ENCODE measurements at places on chromosomes 4 and X.

GRCh38 chrX:19846995-19847790 is 40.2 kb downstream of the SH3KBP1 start:
- DNase-seq, result no peak

DNA sequence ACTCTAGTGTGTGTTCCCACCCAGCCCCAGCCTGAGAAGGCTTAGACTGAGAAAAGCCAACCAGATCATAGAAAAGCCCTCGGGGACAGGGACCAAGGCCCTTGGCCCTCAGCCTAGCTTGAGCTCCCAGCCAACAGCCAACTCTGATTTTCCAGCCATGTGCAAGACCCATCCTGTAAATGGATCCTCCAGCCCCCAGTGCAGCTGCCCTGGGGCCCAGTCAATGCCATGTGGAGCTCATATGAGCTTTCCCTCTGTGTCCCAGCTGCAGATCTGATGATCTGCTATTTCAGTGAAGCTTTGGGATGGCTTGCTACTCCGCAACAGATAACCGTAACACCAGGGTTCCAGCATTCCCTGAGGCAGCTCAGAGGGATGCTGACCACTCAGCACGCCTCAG is 40.5 kb upstream of the CDKN2AIP start:
- DNase-seq, result no peak

- no peak for DNase-seq
These were observed 315.4 kb downstream of the PPP3CA start for GRCh38 chr4:101031971-101032370.

- no peak for DNase-seq
These were observed 38.7 kb downstream of the CCSER1 start for GRCh38 chr4:90165883-90166282.

DNA sequence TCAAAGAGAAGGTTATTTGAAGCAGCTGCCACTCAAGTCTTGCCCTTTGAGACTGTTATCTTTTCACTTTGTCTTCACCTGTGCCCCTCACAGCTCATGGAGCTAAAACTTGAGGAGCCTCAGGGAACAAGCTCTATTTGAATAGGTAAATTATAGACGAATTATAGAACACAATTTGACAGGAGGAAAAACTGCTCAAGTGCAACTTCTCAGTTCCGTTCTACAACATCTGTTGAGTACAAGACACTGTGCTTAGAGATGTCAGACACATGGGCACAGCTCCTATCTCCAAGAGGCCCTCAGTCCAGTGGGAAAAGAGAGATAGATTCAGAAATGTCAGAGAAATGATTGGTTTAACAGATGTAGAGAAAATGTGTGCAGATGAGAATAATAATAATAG is 5.1 kb downstream of the PPP1R2C start:
- DNase-seq, result no peak

GRCh38 chr4:4912155-4912554 is 52.7 kb downstream of the MSX1 start:
- no peak for DNase-seq

DNA sequence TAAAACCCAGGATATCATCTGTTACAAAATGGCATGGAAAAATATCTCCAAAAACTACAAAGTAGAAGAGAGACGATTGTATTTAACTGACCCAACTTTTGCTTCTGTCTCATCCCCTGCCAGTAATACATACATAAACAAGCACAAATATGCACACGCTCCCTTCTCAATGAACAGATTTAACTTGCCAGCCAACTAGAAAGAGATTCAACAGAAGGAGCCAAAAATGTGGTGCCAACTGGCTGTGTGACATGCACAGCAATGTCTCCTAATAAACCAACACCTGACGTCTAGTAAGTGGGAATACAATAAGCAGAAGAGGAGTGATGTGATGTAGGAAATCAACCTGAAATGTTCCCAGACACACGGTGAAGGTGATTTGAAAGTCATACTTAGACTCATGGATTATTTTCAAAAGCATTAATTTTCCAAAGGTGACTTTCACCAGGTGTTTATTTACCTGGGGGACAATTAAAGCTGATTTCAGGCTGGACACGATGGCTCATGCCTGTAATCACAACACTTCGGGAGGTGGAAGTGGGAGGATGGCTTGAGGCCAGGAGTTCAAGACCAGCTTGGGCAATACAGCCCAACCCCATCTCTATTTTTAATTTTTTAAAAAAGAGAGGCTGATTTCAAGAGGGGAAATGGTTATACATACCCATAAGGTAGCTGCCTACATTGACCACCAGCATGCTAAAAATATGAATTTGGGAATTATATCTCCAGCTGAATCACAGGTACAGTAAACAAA is 33.7 kb downstream of the SH3RF1 start:
- no peak for DNase-seq

GRCh38 chr4:138097912-138098600 is 144.1 kb downstream of the SLC7A11 start:
- DNase-seq, result no peak

GRCh38 chrX:82734140-82734539 is 774.0 kb upstream of the POU3F4 start:
- no peak for DNase-seq

GRCh38 chr4:138666366-138666765 is 349.2 kb upstream of the NOCT start:
- no peak for DNase-seq

- no peak for DNase-seq
These were observed 19.6 kb downstream of the VMA21 start for GRCh38 chrX:151416579-151416978.

DNA sequence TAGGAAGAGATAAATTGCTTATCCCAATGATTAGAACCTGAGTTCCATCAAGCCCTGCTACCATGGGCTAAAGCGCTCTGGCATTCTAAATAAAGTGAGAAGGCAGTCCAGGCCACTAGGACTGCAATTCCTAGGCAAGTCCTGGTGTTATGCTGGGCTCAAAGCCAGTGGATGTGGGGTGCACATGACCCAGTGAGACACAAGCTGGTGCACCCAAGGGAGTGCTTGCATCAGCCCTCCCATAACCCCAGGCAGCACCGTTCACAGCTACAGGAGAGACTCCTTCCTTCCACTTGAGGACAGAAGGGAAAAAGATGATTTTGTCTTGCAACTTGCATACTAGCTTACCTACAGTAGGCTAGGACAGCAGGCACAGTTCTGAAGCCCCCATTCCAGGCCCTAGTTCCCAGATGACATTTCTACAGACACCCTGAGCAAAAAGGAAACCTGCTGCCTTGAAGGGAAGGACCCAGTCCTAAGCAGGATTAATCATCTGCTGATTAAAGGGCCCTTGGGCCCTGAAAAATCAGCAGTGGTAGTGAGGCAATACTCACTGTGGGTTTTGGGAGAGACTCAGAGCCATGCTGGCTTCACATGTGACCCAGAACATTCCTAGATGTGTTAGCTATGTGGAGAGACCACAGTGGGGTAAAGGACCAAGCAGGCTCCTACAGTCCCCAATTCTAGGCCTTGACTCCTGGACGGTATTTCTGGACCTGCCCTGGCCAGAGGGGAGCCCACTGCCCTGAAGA is 77.8 kb downstream of the KLHL13 start:
- DNase-seq, result no peak

DNA sequence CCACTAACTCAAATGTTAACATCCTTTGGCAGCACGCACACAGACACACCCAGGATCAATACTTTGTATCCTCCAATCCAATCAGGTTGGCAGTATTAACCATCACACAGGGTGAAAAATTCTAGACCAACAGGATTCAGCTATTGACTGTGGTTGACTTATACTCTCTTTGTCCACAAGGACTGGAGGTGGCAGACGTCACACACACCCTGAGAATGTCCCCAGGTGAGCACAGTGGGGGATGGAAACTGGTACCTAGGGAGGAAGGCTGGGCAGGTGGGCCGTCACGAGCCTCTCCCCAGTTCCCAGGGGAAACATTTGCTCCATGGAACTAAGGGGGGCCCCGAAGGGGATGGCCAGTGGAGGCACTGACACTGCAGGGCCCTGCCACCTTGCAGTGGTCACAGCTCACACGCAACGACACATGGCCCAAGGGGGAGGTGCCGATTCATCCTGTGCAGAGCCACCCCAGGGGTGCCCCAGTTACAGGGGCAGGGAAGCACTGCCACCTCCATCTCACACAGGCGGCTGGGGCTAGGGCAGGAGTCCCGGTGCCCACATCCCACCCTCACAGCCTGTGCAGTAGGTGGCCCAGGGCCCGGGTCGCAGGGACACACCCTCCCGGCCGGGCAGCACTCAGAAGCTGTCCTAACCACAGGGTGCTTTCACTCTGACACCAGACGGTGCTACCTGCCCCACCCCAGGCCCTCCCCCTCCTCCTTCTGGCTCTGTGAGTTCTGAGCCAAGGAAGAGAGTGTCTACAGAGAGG is 17.4 kb downstream of the ZFYVE28 start:
- no peak for DNase-seq
